ENCODE measurements at places on chromosomes 3 and 15. TPM values are rescaled to one million over a fixed set of nuclear protein-coding genes. Genes with fewer than 3 reads are reported as not detected.

The ZNF385D gene
- 46.2 TPM for total RNA-seq

The GOLGA6A gene
- not detected for total RNA-seq

The ACAA1 gene
- 16.2 TPM for total RNA-seq

The FHIT gene
- 7.4 TPM for total RNA-seq

The CADM2 gene
- 2.7 TPM for total RNA-seq

The EPHB1 gene
- total RNA-seq = 1.6 TPM

The PPP1R14D gene
- not detected for total RNA-seq

The GABRR3 gene
- total RNA-seq = 0.11 TPM

The ITGB5 gene
- total RNA-seq = 32.9 TPM

The SHC4 gene
- 8.8 TPM for total RNA-seq

The SV2B gene
- 4.5 TPM for total RNA-seq

The KIF23 gene
- total RNA-seq = 32.5 TPM

The CNBP gene
- 237 TPM for total RNA-seq

The CHDH gene
- total RNA-seq = 0.58 TPM

The IQCH gene
- total RNA-seq = 4.8 TPM
